ENCODE measurements at places on chromosomes 7 and 10.

- DNase-seq: no peak
These were observed 363.0 kb downstream of the SH2D4B start for GRCh38 chr10:80900661-80901060.

DNA sequence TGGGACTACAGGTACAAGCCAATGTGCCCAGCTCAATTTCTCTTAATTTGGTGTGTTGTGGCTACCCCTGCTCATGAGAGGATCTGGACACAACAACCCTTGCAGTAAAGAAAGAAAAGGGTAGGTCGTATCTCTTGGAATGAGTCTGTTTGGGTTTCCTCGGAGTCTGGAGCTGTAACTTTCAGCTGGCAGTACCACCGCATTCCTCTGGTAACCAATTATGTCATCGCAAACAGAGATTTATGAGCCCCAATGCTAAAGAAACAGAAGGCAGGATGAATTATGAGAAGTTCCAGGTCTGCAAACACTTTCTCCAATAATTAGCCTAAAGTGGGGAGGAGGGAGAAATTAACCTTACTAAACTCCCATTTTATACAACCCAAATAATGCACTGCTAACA lies 186.6 kb upstream of the NRP1 start:
- DNase-seq: no peak

DNA sequence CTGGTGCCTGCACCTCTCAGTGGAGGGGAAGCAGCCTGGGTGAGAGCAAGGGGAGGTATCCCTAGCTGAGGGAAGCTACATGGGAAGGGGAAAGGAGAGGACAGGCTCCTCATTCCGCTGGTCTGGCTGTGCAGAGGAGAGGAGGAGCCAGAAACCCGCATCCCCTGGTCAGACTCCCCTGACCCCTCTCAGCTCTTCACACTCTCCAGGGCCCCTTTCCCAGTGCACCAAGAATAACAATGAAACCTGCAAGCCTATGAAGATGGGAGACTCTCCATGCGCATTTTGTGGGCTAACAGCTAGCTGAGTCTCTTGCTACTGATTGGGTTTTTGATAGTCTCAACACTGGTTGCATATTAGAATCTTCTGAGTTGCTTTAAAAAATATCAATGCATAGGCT lies 319.9 kb upstream of the COBL start:
- no peak for DNase-seq

DNA sequence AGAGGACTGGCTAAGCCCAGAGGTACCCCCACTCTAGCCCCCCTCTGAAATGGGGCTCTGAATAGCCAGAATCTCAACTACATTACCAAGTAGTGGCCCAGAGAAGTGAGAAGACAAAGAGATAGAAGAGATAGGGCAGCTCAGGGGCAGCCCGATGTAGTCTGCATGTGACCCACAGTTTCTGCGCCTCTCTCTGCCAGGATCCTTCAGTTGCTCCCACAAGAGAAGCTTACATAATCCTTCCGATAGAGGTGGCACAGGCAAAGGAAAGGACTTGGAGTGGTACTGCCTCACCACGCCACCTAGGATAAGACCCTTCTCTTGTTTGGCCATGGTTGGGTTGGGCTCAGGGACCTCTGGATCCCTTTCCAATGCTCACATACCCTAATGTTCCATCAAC lies 5.4 kb upstream of the PDE1C start:
- no peak for DNase-seq

DNA sequence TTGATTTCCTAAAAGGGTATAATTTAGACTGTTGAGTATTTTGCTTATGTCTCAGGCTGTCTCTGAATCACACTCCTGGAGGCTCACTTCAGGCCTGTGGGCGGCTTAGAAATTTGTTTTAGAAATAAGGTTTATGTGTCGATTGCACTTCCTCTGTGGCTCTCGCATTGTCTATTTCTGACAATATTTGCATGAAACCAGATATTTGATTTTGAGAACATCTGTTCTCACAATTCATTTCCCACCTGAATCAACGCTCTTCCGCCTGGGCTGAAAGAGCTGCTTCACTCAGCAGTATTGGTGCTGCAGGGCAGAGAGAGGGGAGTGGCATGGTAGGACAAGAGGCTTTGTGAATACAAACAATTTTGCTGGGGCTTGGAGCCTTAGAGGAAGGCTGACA lies 262.0 kb downstream of the ADRA2A start:
- no peak for DNase-seq

GRCh38 chr7:29102558-29103151 lies 43.7 kb downstream of the CPVL start:
- no peak for DNase-seq

DNA sequence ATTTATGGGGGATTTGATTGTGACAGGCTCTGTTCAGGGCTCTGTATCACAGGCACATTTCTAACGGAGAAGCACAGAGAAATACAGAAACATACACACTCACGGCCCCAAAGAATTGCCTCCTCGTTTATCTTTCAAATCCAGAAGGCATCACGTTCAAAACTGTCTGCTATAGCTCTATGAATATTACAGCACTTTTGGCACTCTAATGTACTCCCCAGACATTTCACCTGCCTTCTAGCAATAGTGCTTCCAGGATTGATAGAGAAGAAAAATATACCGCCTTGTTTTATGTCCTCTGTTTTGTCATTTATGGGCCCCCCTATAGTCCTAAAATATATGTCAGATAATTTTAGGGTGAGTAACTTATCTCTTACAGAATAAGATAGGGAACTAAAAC lies 947.5 kb downstream of the ANKRD7 start:
- no peak for DNase-seq

- no peak for DNase-seq
These were observed 29.9 kb downstream of the CNPY1 start for GRCh38 chr7:155516466-155516865.

DNA sequence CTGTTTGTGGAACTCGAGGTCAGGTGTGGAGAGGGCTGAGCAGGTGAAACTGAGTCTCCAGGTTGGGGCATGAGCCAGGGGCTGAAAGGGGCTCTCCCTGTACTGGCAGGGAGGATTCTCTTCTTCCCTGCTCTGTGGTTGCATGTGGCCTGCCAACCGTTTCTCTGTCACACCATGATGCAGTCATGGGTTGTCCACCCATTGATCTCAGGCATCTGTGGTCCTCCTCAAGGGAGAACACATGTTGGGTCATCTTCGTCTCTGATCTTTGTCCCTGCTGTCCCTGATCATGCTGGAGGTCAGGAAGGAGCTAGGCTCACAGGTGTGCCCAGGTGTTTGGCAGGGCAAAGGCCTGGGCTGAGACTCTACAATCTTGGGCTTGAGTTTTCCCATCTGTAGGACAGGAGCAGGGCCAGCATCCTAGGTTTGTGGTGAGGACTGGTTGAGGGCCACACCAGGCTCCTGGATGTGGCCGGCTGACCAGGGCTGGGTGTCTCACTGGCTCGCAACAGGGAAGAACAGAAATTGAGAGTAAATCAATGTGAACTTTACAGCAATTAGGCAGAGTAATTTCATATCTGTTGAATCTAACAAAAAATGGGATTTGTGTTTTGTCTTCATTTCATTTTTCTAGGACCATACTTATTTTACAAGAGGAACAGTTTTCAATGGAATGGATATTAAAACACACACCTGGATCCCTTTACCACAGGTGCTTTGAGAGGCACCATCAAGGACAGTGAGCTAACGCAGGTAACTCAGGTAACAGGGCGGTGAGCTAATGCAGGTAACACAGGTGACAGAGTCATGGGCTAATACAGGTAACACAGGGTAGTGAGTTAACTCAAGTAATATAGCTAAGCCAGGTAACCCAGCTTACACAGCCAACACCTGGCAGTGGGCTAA lies 58.5 kb upstream of the IGFBP3 start:
- DNase-seq: no peak

DNA sequence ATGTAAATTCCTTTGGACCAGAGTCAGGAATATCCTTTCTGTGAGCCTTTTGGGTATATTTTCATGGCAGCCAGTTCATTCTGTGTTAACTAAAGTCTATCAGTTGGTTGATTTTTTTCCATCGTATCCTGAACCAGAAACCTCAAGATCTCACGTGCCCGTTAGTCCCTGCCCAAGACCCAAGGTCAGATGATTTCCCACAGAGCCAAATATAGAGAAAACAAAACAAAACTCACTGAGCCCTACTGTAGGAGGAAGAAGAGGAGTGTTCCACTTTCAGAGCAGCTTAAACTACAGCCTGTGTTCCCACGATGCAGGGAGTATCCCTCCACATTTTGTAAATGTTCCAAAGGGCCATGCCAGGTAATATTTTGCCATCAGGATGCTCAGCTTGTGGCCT lies 96.0 kb upstream of the ADO start:
- DNase-seq: no peak

- DNase-seq: no peak
These were observed 45.4 kb downstream of the DKK1 start for GRCh38 chr10:52359441-52359840.

DNA sequence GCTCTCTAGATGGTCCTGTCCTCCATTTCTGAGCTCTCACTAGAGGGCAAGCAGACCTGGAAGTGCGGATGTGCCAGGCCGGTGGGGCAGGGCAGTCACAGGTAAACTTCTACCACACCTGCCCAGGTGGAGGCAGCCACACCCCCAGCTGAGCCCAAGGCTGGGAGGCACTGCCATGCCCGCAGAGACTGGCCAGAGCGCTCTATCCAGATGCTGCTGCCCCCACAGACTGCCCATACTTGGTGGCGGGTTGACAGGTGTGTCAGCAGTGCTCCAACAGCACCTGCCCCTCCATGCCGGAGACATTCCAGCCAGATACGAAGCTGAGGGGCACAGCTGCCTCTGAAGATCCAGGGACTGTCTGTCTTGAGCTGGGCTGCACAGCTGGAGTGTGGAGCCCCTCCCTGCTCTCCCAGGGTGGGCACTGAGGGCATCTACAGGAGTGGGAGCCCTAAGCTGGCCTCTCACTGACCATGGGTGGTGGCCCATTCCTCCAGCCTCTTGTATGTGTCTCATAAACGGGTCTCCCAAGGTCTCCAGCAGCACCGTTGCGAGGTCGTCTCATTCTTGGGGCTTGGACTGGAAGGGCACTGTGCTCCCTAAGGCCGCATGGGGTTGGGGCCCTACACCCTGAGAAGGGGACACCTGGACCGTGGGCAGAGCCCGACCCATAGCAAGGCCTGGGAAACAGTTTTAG lies 38.2 kb upstream of the PPIF start:
- DNase-seq: no peak

- no peak for DNase-seq
These were observed 123.7 kb downstream of the TACC2 start for GRCh38 chr10:122112625-122113160.

Measured in stimulated activated CD8-positive, alpha-beta memory T cell treated with anti-CD3 and anti-CD28 coated beads, Interleukin-4, amount 100 ng/mL, for 1 hour (primary cell).